Stimulated activated CD8-positive, alpha-beta memory T cell treated with anti-CD3 and anti-CD28 coated beads, Interleukin-4, amount 100 ng/mL, for 4 hours (primary cell): ENCODE measurements at places on chromosomes 2 and 18.

- no peak for DNase-seq
Observed at GRCh38 chr18:58578835-58579560, 49.9 kb downstream of the ALPK2 start.

- no peak for DNase-seq
Observed at GRCh38 chr2:126749537-126749936, 93.6 kb downstream of the GYPC start.

DNA sequence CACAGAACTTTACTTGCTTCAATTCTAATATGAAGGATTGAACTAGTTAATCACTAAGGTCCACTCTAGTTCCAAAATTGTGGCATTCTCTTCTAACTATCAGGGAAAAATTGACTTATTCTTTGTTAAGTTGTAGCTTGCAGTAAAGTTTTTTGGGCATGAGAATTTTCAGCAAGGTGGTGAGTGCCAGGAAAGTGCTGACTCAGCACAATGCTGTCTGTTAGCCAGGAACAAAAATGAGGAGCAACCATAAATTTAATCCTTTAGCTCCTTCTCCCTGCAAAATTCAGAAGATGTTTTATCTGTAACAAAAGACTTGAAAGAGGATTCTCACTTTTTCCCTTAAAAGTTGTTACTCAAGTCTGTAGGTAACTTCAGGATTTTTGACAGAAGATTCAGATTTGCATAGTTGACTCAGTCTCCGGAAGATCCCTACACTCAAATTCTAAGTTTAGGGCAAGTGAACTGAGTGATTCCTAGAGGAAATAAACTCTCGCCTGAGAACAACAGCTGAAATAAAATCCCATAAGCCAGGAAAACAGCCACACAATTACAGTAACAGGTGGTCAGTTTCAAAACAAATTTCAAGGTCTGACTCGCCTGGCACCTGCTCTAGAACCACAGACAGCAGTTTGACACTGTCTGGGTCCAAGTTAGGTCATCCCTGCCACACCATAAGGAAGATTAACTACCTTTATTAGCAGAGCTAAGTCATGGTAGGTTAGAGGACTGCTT, 20.2 kb upstream of the DARS1 start:
- no peak for DNase-seq

GRCh38 chr2:38387887-38388286, 10.8 kb upstream of the ATL2 start:
- DNase-seq, result no peak

DNA sequence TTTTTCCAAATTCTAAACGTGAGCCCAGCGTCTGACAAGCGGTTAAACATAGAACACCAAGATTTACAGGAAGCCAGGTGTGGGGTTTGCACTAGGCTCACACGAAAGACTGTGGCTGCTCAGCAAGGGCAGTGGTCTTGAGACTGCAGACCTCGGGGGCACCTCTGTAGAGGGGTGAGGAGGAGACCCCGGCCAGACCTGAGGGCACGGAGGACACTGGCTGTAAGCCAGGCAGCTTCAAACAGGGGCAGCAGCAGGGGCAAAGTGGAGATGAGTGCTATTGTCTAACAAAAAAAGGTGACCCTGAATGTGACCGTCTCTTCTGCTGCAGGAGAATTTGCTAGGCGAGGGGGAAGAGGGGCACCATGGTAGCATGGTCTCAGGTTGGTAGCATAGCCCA, 140.3 kb downstream of the CYP26B1 start:
- no peak for DNase-seq

DNA sequence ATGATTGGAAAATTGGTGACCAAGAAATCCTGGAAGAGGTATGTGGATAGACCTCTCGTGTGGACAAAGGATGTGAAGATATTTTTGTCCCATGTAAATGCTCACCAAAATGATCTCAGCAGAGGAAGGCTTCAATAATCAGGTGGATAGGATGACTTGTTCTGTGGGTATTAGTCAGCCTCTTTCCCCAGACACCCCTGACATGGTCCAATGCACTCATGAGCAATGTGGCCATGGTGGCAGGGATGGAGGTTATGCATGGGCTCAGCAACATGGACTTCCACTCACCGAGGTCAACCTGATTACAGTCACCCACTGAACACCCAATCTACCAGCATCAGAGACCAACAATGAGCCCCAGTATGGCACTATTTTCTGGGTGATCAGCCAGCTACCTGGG, 20.2 kb downstream of the CHRNA1 start:
- no peak for DNase-seq
